Regular cardiac myocyte (primary cell): ENCODE measurements at places on chromosomes 3 and 15. TPM values are rescaled to one million over a fixed set of nuclear protein-coding genes. Genes with fewer than 3 reads are reported as not detected.

Gene USP50
- 0.28 TPM in 1 of 2 replicates, not detected in the other for total RNA-seq

Gene LINGO1
- total RNA-seq: 0.19 and 0.28 TPM in 2 replicates

Gene LMAN1L
- total RNA-seq: not detected in 2 replicates

Gene LRRIQ4
- total RNA-seq: 0.19 TPM in 1 of 2 replicates, not detected in the other

Gene DOCK3
- 0.19 and 0.28 TPM in 2 replicates for total RNA-seq

Gene KCNAB1
- 0.19 and 4.8 TPM in 2 replicates for total RNA-seq

Gene CPNE9
- total RNA-seq: 0.19 TPM in 1 of 2 replicates, not detected in the other

Gene ALDH1L1
- 2.1 and 4.8 TPM in 2 replicates for total RNA-seq

Gene ABHD17C
- total RNA-seq: 7.5 and 12.1 TPM in 2 replicates

Gene SOX2
- total RNA-seq: not detected in 2 replicates

Gene CACNA2D2
- not detected in 2 replicates for total RNA-seq

Gene FSTL1
- total RNA-seq: 960 and 2,112 TPM in 2 replicates

Gene IMPG2
- under 0.01 and 0.56 TPM in 2 replicates for total RNA-seq

Gene SERINC4
- total RNA-seq: not detected in 2 replicates
